ENCODE measurements at places on chromosomes 4 and X. TPM values are rescaled to one million over a fixed set of nuclear protein-coding genes. Genes with fewer than 3 reads are reported as not detected.

BCORL1 gene
- polyA plus RNA-seq: 22.5 TPM

DNA sequence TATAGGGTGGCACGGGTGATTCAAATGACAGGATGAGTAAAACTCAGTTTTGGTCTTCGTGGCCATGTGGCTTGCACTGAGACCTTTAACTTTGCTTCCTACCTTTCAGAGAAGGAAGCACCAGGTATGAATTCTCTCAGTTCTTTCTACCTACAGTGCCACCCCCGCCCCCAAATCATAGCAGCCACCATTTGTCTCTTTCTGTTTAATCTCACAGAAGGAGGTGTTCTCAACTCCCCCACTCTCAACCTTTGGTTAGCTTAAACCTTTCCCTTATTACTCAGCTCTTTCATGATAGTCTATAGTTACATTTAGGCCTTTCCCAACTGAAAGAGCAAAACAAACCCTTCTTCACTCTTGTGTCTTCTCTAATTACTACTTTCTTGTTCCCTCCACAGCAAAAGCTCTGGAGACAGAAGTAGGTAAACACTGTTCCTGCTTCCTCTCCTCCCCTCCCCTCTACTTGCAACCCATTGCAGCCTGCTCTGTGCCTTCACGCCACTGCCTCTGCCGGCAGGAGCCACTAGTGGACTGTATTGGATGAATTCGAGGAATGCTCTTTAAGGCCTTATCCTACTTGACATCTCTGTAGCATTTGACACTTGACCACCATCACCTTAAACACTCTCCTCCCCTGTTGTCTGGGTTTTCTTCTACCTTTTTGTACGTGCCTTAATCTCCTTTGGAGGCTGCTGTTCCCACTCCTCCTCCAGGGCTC lies 123.7 kb downstream of the AFF1 start:
- H3K36me3 ChIP-seq: no peaks in the 10 kb centered on the region
- peaks cover 36% of the 10 kb centered on the region for H3K4me1 ChIP-seq
- no peaks in the 10 kb centered on the region for H3K27me3 ChIP-seq
- H3K27ac ChIP-seq: peak overlapping the region; percentile 58
- DNase-seq: no peak

PCDH19 gene
- polyA plus RNA-seq: 0.64 TPM

DNA sequence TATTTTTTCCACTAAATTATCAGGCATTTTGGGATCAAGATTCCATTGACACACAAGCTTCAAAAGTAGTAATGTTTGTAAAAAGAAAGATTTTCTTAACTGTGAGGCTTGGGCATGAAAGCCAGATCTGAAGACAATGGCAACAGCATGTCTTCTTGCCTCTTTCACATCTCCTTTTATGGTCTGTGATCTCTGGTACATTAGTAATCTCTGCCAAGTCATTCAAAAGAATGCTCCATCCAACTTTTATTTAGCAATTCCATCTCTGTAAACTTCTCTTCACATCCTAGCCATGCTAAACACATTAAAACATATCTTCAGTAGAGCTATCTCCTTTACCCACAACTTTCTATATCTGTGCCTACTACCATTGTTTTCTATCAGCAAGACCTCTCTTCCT lies 465.4 kb downstream of the FAT4 start:
- no peaks in the 10 kb centered on the region for H3K4me1 ChIP-seq
- DNase-seq: no peak
- H3K27ac ChIP-seq: no peak overlapping the region
- H3K4me3 ChIP-seq: no peak overlapping the region
- H3K36me3 ChIP-seq: no peaks in the 10 kb centered on the region

DNA sequence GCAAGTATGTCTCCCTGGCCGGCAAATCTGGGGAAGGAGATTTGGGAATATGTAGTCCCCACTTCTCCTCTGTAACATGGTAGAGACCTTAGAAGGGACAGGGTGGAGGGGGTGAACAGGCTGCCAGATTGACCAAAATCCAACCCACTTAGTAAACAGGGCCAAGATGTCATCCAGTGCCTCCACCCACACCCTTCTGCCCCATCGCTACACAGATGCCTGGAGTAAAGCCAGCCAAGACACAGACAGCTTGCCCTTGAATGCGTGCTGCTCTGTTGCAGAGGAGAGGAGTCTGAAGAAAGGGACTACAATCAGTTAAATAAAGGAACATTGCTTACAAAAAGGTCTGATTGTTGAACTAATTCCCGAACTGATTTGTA lies 160.1 kb upstream of the LDB2 start:
- H3K4me1 ChIP-seq: no peaks in the 10 kb centered on the region
- H3K4me3 ChIP-seq: no peak overlapping the region
- H3K27ac ChIP-seq: no peak overlapping the region
- H3K27me3 ChIP-seq: no peaks in the 10 kb centered on the region

DNA sequence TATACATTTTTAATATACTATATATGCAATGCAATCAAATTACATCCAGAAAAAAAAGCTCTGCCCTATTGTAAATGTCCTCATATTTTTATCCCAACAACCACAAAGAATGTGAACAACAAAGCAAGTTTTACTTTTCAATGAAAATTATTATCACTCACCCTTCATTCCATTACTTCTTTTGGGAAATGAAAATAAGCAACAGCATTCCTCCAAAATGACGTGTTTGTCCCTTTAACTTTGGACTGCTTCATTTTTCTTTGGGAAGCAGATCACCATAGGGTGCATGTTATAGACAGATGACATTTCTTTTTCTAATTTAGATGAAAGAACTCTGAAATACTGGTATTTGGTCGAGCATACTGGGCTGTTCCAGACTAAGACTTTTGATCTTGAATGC lies 667.1 kb upstream of the BOD1L1 start:
- DNase-seq: no peak
- H3K4me1 ChIP-seq: no peaks in the 10 kb centered on the region
- H3K36me3 ChIP-seq: no peaks in the 10 kb centered on the region
- H3K27ac ChIP-seq: no peak overlapping the region
- no peaks in the 10 kb centered on the region for H3K27me3 ChIP-seq

DNA sequence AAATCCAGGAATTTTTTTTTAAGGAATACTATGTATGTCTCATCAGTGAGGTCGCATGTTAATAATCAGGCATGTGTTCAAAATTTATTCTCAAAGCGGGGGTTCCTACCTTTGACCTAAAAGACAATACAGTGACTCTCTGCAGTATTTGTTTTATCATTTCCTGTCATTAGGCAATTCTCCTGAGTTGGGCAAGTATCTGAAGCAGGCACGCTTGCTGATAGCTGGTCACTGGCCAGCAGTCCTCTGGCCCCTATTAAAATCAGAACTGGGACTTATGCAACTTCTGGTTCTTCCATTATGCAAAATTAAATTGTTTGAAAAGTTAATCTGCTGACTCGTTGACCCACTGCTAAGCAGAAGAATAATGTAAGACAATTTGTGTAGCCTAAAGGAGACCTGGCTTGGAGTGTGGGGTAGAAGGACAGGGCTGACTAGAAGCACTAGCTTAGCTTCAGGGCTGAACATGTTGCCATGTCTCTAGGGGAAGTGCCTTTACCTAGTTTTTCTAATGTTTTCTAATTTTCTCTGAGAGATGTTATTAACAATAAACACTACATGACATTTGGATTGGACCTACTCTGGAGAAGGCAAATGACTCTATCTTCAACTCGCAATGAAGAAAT lies 36.0 kb upstream of the GABRA2 start:
- no peaks in the 10 kb centered on the region for H3K27me3 ChIP-seq
- H3K27ac ChIP-seq: no peak overlapping the region
- no peaks in the 10 kb centered on the region for H3K4me1 ChIP-seq
- no peaks in the 10 kb centered on the region for H3K36me3 ChIP-seq
- no peak overlapping the region for H3K4me3 ChIP-seq

Measured in small intestine (tissue), 16 donors.